Naive B cell (primary cell): ENCODE measurements at places on chromosomes 7 and 10. TPM values are rescaled to one million over a fixed set of nuclear protein-coding genes. Genes with fewer than 3 reads are reported as not detected.

The GPR15LG gene
- polyA plus RNA-seq, result not detected

The SMIM30 gene
- 62.3 TPM for polyA plus RNA-seq

The ATOH7 gene
- not detected for polyA plus RNA-seq

The OPN1SW gene
- polyA plus RNA-seq, result not detected
